ENCODE measurements at places on chromosomes 5 and 9.

DNA sequence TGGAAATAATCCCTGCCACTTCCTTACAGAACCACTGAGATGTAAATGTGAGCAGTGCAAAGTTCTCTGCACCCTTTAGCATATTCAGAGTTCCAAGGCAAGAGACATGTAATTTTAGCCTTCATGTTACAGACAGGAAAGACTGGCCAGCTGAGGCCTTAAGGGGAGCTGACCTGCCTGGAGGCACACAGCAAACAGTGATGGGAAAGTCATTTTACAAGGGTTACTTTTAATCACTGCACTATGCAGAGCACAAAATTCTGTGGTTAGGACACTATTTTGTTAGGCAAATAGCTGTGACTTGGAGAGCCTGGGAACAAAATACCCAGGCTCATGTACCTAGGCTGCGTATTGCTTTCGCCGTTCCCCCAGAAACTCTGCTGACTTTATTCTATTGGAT, 30.2 kb upstream of the TNIP1 start:
- DNase-seq = no peak

DNA sequence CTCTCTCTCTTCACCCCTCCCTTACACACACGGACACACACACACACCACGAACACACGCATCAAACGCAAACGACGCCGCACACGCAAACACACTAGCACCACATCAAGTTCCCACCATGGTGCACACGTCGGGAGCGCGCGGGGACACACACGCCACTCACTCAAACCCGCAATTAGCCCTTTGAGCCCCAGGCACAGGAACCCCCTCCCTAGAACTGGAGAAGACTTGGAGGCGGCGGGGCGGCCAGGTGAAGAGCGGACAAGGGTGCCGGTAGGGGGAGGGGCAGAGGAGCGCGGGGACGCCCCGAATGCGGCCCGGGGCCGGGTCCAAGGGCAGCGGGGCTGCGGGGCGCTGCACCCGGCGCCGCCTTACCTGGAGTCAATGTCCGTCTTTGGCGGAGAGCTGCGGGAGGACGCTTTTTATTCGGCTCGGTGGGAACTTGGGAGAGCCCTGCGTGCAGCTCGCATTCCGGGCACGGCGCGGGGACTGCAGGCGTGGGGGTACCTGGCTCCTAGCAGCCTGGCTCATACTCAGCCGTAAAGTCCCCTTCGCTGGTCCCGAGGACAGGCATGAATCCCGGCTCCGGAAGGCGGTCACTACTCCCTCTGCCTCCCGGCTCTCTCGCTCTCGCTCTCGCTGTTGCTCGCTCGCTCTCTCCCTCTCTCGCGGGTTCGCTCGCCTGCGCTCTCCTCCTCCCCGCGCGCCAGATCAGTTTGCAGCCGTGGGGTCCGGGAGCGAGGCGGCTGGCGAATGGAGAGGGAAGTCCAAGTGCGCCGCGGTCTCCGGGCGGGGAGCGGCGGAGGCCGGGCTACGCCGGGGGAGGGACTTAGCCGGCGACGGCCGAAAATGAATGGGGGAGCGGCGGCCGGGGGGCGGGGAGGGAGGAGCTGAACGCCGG, at the start of gene BRINP1:
Gene BRINP1 (minus strand): TSS at position 755 of the 901 bp plus-strand sequence. CDS start 56,080 bp downstream, outside the sequence.
- peak; percentile 89 for DNase-seq

DNA sequence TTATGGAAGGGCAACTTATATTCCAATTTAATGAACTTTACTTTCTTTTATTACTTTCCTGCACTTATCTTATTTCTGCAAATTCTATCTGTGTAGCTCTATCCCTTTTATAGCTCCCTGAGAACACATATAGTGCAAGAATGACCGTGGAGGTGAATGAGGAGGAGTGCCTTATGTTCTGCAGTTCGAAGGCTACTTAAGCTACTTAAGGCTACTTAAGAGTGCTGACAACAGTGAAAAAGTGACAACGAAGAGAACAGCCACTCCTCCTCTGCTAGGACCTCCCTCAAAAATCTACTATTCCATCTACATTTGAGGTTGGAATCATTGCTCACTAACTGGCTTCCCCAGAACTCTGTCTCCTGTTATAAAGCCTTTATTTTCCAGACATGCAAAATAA, 1365.7 kb upstream of the C9orf72 start:
- no peak for DNase-seq

- DNase-seq = no peak
These were observed 399.8 kb upstream of the PIK3R1 start for GRCh38 chr5:67815455-67816391.

DNA sequence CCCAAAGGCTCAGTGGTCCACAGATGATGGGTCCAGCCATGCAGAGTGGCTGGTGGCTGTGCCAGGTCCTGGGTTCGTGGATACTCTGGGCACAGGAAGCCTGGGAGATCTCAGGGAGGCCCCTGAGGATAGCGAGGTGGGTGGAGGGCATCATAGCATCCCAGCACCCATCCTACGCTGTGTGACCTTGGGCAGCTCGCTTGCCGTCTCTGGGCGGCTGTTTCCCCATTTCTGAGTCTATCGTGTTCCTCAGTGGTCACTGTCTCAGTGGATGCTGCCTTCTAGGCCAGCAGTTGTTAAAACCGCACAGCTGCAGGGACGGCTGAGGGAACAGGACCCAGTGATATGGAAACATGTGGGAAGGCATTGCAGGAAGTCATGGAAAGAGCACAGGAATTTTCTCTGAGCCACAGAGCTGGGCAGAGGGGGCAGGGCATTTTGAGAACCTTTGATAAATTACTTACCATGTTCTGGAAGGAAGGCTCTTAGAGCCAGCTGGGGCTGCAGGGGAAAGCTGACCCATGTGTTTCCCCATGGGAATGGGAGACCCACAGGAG, 86.4 kb upstream of the COL5A1 start:
- no peak for DNase-seq

GRCh38 chr5:58081435-58081834, 378.5 kb downstream of the PLK2 start:
- DNase-seq = peak; percentile 31

- no peak for DNase-seq
These were observed 116.5 kb downstream of the ANKRD55 start for GRCh38 chr5:56116599-56117141.

GRCh38 chr9:138050472-138051330, 173.1 kb downstream of the CACNA1B start:
- no peak for DNase-seq

DNA sequence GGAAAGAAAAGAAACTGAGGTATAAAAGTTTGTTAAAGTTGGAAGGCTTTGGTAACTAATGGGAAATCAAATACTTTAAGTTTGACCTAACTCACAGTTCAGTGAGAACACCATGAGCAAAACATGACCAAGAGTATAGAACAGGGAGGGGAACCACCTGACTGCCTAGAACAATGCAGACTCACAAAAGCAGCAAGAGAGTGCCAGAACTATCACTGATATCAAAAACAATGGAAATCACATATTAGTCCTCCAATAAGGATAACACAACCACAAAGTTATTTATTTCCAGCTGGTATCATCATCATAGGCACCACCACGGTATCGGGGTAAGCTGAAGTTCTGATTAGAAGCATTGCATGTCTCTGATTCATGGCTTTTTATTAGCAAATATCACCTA, 77.5 kb downstream of the TRPM6 start:
- no peak for DNase-seq

DNA sequence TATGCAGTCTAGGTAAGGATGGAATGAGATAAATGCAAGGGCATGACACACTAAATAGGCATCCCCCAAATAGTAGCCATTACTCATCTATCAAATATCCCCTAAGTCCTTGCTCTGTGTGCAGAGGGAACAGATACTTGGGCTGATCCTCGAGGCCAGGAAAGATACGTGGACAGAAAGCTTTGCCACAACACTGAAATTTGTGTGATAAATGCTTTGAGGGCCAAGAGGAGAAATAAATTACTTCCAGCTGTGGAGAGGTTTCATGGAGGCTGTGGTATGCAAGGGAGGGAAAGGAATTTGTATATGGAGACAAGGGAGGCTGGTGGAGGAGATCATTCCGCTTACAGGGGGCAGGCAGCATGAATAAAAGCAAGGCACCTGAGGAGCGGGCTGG, 18.5 kb downstream of the ATOX1 start:
- DNase-seq = peak; percentile 77

GRCh38 chr5:165714598-165714997, 2209.2 kb downstream of the MAT2B start:
- no peak for DNase-seq

DNA sequence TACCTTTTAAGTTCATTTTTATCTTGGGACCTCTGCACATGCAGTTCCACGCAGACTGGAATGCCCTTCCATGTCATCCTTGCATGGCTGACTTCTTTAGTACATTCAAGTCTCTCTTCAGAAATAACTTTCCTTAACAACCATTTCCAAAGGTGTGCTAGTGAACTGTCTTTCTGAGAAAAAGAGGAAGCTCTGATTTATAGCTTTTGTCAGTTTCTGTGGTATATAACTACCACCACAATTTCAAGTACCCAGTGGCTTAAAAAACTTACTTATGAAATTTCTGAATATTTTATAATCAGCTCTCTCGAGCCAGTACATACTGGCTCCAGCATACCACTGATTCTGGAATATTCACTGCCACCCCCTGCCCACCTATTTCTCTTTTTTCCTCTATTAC, 1613.8 kb downstream of the MAT2B start:
- DNase-seq = no peak

DNA sequence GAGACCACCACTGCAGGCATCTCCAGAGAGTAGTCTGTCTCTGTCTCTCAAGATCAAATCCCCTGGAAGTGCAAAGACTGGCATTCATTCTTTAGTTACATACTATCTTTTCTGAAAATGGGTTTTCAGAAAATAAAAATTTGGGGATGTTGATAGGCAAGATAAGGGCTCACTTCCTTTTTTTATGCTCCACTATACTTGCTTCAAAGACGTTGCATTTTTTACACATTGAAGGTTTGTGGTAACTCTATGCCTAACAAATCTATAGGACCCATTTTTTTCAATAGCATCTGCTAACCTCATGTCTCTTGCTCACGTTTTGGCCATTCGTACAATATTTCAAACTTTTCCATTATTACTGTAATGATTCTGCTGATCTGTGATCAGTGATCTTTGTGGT, 37.0 kb downstream of the DMAC1 start:
- no peak for DNase-seq

DNA sequence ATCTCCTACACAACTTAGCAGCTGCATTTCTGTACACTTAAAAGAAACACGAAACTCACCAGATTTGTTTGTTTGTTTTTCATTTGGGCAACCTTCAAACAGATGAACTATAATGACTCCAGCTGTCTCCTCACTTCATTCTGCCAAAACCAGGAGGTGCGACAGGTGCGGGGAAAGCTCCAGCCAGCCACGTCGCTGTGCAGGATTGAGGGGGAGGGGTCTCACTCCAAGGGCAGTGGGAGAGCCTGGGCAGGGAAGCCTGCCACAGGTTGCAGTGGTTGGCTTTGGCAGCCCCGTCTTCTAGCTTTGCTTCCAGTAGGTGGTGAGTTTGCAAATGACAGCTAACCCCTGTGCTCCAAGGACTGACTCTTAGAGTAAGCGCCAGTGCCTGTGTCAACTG, 215.8 kb downstream of the CEMIP2 start:
- peak; percentile 43 for DNase-seq

DNA sequence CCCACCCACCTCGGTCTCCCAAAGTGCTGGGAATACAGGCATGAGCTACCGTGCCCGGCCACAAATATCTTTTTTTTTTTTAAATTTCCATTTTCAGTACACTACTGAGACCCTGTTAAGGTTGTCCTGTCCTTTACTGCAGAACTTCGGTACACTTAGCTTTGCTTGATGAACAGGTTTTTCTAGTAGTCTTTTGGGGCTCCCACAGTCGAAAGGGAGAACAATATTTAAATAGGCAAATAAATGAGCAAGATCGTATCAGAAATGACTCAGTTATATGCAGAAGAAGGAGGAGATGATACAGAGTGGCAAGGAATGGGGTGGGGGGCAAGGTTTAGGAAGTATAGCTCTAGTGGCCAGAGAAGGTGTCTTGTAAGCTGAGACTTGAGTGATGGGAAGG, 52.7 kb downstream of the MSX2 start:
- DNase-seq = no peak

DNA sequence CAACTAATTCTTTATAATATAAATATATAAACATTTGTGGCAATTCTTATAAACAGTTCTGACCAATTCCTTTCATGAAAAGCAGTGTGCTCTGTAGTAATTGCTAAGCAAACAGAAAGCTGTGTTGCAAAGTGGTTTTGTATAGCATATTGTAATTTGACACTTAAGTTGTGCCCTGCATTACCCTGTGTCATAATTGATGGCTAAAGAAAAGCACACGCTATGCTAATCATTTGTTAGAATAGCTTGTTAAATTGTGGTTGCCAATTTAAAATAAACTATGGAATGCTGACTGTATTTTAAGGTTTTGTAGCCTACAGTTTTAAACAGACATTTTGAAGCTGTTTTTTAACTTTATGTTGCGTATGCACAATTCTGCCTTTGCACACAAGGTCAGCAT, 140.0 kb downstream of the PBX3 start:
- peak; percentile 54 for DNase-seq

GRCh38 chr5:5752844-5753243, 330.4 kb downstream of the ICE1 start:
- DNase-seq = no peak

DNA sequence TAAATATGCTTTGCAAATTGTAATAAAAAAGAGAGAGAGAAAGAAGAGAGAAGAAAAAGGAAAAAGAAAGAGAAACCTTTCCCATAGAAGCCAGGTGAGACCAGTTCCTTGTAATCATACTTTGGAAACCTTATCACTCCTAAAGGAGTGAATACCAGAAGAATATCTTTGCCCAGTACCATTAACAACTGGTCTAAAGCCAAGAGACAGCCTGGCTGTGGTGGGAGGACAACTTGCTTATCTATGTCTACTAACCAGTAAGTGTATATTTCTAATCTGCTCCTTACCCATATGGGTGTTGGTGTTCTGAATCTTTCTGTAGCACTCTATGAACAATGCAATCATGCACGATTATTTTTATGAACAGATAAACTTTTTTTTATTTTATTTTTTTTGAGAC, 10.5 kb upstream of the TXN start:
- DNase-seq = no peak

GRCh38 chr5:179268966-179269693, 76.1 kb downstream of the ADAMTS2 start:
- no peak for DNase-seq

GRCh38 chr9:137435980-137436760, 5.0 kb downstream of the ENTPD8 start:
- DNase-seq = no peak

DNA sequence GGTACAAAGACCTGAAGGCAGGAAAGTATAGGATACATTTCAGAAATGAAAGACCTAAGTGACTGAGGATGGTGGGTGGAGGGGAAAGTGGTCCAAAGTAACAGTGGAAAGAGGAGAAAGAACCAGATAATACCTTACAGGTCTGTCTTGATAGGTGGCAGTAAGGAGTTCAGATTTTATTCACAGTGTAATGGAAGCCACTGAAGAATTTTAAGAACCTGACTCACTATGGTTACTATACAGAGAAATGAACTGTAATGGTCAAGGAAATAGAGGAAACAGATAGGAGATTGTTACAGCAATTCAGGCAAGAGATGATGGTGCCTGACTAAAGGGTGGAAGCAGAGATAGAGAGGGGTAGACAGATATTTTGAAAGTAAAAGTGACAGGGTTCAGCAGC, 46.5 kb downstream of the EPB41L4A start:
- no peak for DNase-seq

Measured in eye (tissue), 1 donor.